ENCODE measurements at places on chromosomes 5 and 9. TPM values are rescaled to one million over a fixed set of nuclear protein-coding genes. Genes with fewer than 3 reads are reported as not detected.

DNA sequence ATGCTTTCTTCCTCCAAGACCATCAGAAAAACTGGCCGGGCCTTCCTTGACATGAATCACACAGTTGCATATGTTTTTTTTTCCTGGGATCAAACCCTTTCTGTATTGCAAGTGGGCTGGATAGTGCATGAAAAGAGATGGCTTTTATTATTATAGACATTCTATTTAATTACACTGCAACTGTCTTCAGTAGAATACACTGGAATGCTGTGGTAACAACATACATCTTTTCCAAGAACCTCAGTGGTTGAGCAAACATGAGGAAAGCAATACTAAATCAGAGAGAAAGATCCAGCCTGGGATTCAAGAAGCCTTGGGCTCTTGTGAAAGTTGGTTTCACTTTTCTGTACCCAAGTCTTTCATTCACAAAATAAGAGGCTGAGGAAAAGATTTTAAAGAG lies 193.0 kb downstream of the DMAC1 start:
- H3K36me3 ChIP-seq: no peaks in the 10 kb centered on the region
- H3K27ac ChIP-seq: no peak overlapping the region
- no peaks in the 10 kb centered on the region for H3K27me3 ChIP-seq
- H3K4me1 ChIP-seq: no peaks in the 10 kb centered on the region
- no peak overlapping the region for H3K4me3 ChIP-seq

DNA sequence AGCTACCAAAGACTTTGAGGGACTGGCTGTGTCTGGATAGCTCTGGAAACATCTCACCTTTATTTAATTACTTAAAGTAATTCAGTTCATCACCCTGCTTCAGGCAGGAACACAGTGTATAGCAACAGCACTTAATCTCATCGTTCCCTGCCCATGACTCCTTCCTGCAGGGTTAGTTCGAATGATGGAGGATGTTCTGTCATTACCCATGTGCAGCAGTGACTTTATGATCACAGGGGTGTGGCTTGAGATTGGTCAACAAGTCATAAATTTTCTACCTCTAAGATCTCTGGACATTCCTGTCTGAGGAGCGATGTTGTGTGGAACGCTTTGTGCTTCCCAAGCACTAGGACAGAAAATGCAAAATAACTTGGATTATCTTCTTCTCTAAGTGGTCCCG lies 37.1 kb upstream of the PRUNE2 start:
- no peaks in the 10 kb centered on the region for H3K27me3 ChIP-seq
- no peaks in the 10 kb centered on the region for H3K4me1 ChIP-seq
- DNase-seq: no peak
- no peaks in the 10 kb centered on the region for H3K36me3 ChIP-seq

GRCh38 chr9:138070815-138071214 lies 193.2 kb downstream of the CACNA1B start:
- H3K36me3 ChIP-seq: no peaks in the 10 kb centered on the region
- no peak for DNase-seq
- no peaks in the 10 kb centered on the region for H3K4me1 ChIP-seq
- no peak overlapping the region for H3K27ac ChIP-seq

GRCh38 chr5:85000671-85001070 lies 616.0 kb upstream of the EDIL3 start:
- H3K27me3 ChIP-seq: no peaks in the 10 kb centered on the region
- no peaks in the 10 kb centered on the region for H3K36me3 ChIP-seq
- no peak for DNase-seq
- no peaks in the 10 kb centered on the region for H3K4me1 ChIP-seq

DNA sequence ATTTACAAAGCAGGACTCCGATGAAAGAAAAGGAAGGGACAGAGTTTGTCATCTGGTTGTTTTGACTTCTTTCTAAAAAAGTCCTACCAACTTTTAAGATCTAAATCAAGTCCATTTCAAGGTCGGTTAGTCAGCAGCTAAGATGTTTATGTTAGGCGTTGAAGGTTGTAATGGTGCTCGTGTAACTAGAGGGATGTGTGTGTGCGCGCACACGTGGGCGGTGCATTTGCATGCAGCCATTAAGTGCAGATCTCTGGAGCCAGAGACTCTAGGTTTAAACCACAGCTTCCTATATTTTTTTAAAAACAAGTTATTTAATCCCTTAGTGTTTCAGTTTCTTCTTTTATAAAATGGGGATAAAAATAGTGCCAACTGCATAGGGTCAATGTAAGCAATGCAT lies 77.0 kb upstream of the SMIM32 start:
- H3K4me1 ChIP-seq: no peaks in the 10 kb centered on the region
- no peaks in the 10 kb centered on the region for H3K27me3 ChIP-seq
- no peak overlapping the region for H3K4me3 ChIP-seq
- H3K27ac ChIP-seq: no peak overlapping the region
- DNase-seq: no peak

- H3K27ac ChIP-seq: no peak overlapping the region
- no peaks in the 10 kb centered on the region for H3K27me3 ChIP-seq
- DNase-seq: peak; percentile 1
- H3K4me3 ChIP-seq: no peak overlapping the region
- H3K36me3 ChIP-seq: no peaks in the 10 kb centered on the region
Observed at GRCh38 chr5:84614906-84615305, 230.2 kb upstream of the EDIL3 start.

DNA sequence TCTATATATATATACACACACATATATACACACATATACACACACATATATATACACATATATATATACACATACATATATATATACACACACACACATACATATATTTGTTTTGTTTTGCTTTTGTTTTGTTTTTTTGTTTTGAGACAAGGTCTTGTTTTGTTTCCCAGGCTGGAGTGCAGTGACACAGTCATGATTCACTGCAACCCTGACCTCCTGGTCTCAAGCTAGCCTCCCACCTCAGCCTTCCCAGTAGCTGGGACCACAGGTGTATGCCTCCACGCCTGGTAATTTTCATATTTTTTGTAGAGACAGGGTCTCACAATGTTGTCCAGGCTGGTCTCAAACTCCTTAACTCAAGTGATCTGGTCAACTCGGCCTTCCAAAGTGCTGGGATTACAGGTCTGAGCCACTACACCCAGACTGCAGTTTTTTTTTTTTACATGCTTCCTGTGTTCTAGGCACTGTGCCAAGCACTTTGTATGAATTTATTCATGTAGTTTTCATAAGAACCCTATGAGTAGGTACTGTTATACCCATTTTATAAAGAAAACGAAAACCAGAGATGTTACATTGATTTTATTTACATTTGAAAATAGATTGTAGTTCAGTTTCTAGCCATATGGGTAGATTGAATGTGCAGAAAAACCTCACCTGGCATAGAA lies 120.7 kb downstream of the PBX3 start:
- H3K36me3 ChIP-seq: no peaks in the 10 kb centered on the region
- no peaks in the 10 kb centered on the region for H3K4me1 ChIP-seq

GRCh38 chr5:114430532-114430931 lies 68.7 kb downstream of the KCNN2 start:
- DNase-seq: no peak
- H3K4me1 ChIP-seq: no peaks in the 10 kb centered on the region
- no peaks in the 10 kb centered on the region for H3K27me3 ChIP-seq
- no peak overlapping the region for H3K27ac ChIP-seq

- no peak overlapping the region for H3K4me3 ChIP-seq
- DNase-seq: no peak
- H3K27me3 ChIP-seq: no peaks in the 10 kb centered on the region
- no peak overlapping the region for H3K27ac ChIP-seq
- peaks cover 6% of the 10 kb centered on the region for H3K4me1 ChIP-seq
- H3K36me3 ChIP-seq: no peaks in the 10 kb centered on the region
Observed at GRCh38 chr5:80369521-80369920, 38.3 kb upstream of the ZFYVE16 start.

MEIKIN gene
- polyA plus RNA-seq: not detected

C5orf34 gene
- 9.7 TPM for polyA plus RNA-seq

FAM153A gene
- 0.59 TPM for polyA plus RNA-seq

ANKRD34B gene
- 0.04 TPM for polyA plus RNA-seq

FOXD4 gene
- 0.47 TPM for polyA plus RNA-seq

MVB12B gene
- 23.0 TPM for polyA plus RNA-seq

Measured in left lung (tissue), 14 donors.